COR-L47 (cell line): ENCODE measurements at places on chromosomes 3 and 15.

DNA sequence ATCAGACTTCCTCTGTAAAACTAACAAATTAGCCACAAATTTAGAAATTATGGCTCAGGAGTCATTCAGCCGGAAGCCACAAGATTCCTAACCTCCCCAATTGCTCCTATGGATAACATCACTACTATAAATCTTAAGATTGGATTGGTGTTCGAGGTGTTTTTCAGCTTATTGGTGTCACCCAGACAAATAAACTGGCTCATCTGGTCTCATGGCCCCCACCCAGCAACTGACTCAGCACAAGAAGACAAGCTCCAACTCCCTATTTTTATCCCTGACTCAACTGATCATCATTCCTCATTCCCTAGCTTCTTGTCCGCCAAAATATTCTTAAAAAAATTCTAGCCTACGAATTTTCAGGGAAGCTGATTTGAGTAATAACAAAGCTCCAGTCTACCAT is 135.1 kb upstream of the STRIT1 start:
- DNase-seq: no peak

DNA sequence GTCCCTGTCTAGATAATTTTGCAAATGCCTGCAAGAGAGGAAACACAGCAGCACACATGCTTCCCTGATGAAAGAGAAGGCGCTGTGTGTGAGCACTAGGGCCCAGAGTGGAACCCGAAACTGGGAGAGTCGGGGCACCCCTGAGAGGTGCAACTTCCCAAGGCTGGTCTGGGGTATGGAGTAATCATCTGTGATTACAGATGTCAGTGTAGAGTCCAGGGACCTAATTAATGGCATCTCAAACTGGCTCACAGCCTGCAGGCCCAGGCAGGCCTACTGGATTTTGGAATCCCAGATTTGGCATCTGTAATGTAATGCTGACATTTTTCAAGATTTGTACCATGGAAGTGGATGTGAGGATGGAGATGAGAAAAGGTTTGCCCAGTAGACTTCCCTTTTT is 29.4 kb downstream of the PGPEP1L start:
- DNase-seq: no peak

- DNase-seq: no peak
These were observed 185.7 kb upstream of the THRB start for GRCh38 chr3:24680214-24680967.

DNA sequence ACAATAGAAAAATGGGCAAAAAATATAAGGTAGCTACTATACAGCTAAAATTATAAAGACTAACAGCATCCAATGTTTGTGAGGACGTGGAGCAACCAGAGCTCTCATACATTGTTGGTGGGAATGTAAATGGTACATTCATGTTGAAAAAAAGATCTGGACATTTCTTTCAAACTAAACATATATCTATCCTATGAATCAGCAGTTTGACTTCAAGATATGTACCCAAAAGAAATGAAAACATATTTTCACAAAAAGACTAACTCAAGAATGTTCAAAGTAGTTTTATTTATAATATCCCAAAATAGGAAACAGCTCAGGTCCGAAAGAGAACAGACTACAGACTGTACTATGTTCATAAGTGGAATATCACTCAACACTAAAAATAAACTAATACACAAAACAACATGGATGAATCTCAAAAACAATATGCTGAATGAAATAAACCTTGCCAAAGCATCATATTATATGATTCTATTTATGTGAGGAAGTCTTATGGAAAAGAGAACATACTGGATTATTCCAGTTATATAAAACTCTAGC is 8.8 kb upstream of the TTBK2 start:
- no peak for DNase-seq

DNA sequence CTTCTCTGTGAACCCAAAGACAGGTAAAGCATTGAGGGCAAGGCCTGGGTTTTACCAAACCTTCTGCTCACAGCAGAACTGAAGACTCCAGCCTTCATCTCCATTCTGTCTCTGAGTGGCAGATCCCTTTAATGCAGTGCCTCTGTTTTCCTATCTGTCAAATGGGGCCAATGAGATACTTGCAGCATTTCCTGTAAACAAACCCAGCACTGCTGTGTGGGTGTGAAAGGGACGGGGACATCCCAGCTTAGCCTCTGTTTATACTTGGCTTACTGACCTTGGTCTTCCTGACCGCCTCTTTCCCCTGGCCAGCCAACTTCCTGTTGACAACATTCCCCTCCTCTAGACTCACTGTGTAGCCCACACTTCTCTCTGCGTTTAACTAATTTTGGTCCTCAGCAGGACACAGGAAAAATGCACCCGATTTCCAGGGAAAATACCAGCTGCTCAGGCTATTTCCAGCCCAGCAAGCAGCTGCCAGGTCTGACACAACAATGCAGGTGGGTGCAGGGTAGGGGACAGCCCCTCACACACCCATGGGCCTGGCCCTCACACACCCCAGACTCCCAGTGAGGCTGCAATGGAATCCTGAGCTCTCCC is 105.9 kb upstream of the HERC1 start:
- DNase-seq: no peak

GRCh38 chr15:68507447-68507846 is 71.3 kb upstream of the CORO2B start:
- DNase-seq: no peak

DNA sequence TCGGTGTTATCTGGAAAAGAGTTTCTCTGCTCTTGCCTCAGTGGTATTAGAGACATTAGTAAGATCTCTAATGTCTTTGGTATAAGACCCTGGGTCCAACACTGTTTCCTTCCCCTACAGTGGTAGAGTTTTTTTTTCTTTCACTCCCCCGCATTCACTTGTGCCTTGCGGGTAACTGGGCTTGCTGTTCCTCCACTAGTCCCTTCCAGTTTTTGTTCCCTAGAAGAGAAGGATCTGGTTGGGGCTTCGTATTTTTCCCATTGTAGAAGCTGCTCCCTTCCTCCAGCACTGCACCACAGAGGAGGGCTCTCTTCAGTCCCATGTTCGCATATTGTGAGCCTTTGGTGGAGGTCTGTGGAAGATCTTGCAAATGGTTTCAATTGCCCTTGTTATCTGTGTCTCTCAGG is 13.7 kb downstream of the CTDSPL2 start:
- DNase-seq: no peak
